Activated T-cell treated with anti-CD3 and anti-CD28 coated beads, Interleukin-2, amount 50 U/mL, for 1 hour (primary cell): ENCODE measurements at places on chromosomes 4 and X.

- DNase-seq: no peak
Measured at GRCh38 chr4:181964731-181965130, 278.5 kb upstream of the TENM3 start.

DNA sequence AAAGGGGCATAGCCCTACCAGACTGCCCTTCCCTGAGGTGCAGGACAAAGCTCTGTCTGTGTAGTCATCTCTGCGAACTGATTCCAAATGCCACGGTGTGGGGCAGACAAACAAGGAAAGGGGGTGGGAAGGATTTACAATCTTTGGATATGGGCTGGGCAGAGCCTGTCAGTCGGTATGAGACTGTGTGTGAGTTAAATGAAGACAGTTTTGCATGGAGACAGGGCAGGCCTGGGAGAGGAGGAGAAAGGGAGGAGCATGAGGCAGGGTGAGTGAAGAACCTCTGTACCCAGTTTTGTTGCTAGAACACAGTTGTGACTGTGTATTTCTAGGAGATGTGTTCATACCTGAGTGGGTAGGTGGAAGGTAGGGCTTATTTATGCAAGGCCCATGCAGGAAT is 59.4 kb upstream of the MSN start:
- DNase-seq: no peak

DNA sequence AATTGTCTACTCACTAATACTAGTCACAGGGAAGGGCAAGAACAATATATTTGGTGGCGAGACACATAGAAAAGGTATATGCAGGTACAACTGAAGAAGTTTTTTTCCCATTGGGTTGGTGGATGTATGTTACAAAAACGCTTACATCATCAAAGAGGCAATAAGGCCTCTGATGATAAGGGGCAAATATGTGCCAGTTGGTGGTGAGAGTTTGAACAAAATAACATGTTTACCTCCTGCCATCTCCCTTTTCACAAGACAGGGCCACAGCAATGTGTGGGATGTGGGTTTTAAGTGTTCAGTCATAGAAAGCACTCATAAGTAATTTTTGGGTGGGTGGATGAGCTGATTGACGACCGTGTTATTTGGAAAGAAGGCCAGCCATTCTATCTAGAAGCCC is 41.7 kb downstream of the PAGE2 start:
- DNase-seq: no peak

DNA sequence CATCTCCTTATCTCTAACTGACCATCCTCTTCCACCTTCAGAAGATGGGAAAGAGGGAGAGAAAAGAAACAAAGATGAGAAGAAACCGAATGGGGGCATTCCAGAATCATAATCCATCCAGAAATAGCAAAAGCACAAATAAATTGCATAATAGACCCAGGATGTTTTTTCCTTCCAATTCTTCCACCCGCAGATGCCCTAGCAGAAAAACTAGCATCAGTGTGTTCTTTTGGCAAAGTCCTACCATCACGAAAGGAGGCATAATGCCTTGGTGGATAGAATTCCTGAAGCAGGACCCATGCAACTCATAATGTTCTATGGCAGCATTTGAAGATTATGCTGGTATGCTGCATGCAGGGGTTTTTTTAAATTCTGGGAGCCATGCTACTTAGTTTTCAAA is 279.2 kb downstream of the PPP3CA start:
- no peak for DNase-seq

- DNase-seq: no peak
Measured at GRCh38 chr4:6963139-6963611, 53.5 kb downstream of the TBC1D14 start.

DNA sequence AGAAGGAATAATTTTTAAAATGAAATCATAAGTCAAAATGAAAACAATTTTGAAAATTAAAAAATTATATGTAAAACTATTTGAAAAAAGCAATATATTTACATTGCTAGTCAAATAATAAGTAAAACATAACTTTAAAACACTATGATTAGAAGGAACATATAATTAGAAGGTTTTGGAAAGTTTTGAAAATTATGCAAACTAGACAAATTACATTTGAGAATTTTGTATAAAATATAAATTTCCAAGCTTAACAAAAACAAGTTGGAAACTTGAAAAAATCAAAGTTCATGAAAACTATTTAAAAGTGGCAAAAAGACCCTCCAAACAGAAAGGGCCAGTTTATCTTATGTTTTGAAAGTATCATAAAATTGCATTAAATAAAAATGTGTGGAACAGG is 67.6 kb upstream of the TLL1 start:
- no peak for DNase-seq

DNA sequence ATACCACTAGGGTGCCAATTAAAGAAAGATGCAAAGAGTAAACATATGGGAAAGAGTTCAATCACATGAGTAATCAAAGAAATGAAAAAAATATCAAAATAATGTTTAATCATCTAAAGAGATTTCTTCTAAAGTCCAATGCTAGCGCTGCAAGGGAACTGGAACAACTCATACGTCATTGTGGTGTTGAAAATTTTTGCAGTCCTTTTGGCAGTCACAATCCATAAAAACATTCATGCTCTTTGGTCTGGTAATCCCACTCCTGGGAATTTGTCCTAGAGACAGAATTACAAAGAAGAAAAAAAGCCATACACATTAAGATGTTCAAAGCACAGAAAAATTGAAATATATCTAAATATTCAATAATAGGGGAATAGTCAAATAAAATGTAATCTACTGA is 4.6 kb downstream of the P2RY4 start:
- no peak for DNase-seq

GRCh38 chr4:5511791-5512190 is 196.6 kb downstream of the EVC2 start:
- no peak for DNase-seq

GRCh38 chrX:100315566-100315965 is 94.5 kb downstream of the PCDH19 start:
- no peak for DNase-seq

- peak; percentile 18 for DNase-seq
Measured at GRCh38 chr4:164012396-164013027, 518.0 kb downstream of the TMA16 start.

DNA sequence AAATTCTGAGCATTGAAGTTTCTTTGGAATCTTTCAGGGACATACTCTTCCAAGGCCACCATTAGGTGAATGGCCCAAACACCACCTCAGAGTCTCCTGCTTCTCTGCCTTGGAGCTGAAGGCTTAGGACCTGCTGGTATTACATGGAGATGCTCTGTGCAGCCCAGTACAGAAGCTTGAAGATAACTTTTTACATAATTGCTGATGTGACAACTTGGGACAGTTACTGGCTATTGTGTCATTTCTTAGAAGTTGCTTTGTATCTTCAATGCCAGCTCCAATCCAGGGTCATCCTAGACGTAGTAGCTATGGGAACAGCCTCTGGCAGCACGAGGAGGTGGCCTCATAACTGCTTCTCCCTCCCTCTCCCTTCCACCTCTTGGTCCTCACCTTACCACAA is 60.5 kb downstream of the RTL5 start:
- no peak for DNase-seq

- no peak for DNase-seq
Measured at GRCh38 chr4:128468123-128468989, 180.7 kb upstream of the PGRMC2 start.
